ENCODE measurements at places on chromosomes 11 and 22.

DNA sequence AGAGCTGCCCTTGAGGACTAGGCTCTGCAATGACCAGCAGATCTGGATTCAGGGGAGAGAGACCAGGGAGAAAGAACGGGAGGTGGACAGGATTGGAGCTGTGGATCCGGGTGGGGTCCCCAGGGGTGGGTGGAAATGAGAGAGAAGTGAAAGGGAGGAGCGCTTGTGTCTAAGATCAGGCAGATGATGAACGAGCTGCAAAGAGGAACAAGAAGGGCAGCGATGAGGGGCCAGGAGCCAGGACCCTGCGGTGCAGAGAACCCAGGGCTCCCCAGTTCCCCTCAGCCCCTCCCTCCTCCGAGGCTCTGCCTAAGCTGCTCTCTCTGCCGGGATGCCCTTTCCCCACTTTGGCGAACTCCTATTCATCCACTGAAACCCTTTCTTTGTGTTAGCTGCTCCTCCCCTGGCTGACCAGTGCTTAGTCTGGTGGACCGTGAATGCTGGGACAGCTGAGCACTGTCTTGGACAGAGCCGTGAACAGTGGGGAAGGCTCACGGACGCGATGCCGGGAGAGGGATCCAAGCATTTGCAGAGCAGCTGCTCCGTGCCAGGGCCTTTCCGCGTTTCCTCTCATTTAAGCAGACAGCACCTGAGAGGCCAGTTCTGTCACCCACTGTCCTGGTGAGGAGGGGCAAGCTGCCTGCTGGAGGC lies 35.9 kb downstream of the SHISAL1 start:
- no peak for DNase-seq

DNA sequence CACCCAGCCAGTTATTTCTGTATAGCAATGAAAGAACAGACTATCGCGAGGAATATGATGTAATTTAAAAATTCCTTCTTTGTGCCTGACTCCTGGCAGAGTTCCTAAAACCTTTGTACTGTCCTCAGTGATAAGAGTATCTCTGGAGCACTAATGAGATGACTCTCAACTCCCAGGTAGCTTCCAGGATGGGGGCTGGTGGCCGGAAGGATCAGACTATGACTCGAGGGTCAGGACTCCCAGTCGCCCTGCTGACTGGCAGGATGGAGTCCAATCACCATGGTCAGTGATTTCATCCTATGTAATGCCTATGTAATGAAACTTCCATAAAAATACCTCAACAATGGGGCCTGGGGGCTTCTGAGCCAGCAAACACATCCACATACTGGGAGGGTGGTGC lies 135.1 kb downstream of the SHANK2 start:
- DNase-seq, result no peak

GRCh38 chr11:68340784-68341556 lies 28.6 kb downstream of the LRP5 start:
- DNase-seq, result no peak

GRCh38 chr11:116332391-116332790 lies 440.4 kb downstream of the BUD13 start:
- DNase-seq, result no peak

DNA sequence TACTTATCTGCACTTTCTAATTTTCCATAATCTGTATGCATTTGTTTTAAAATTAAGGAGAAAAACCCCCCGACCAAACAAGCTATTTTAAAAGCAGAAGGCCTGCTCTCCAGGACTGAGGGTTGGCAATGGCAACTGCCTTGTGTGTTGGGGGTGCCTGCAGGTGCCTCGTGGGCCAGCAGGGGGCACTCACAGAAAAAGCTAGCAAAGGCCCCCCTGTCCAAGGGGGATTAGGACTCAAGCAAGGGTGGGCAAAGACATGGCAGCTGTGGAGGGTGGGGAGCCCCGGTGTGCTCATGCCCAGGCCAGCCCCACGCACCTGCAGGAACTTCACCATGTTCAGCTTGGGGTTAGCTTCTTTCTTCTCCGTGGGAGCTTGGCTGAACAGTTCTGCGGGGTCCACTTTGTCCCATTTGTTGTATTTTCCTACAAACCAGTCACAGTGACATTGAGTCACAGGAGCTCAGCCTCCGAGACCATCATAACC lies 10.3 kb downstream of the TOP3B start:
- DNase-seq, result peak; percentile 45

GRCh38 chr11:61023086-61023965 lies 51.8 kb downstream of the CD6 start:
- DNase-seq, result peak; percentile 65

- DNase-seq, result no peak
These were observed 31.9 kb downstream of the PDGFB start for GRCh38 chr22:39212721-39213376.

- DNase-seq, result no peak
These were observed 15.5 kb upstream of the DEPDC7 start for GRCh38 chr11:33000181-33000580.

DNA sequence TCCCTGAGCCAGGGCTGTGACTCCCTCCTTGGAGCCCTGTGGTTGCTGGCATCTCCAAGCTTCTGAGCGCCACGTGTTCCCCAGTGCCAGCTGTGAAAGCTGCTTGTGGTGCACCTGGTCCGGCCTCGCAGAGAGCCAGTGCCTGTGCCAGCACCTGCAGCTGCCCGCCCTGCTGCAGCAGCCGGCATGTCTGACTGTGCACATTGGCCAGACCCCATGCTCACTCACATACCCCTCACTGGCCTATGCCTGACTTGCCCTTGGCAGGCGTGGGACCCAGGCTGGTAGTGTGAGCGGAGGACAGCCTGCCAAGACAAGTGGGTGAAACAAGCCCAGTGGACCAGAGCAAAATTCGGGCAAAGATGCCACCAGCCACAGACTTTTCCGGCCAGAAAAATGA lies 9.8 kb downstream of the MRPL48 start:
- DNase-seq, result no peak

Measured in naive thymus-derived CD4-positive, alpha-beta T cell (primary cell).